ENCODE measurements at places on chromosomes 1 and 21.
A peak's percentile ranks its signal among the peaks of the same experiment; 100 is the strongest.

- no peak for DNase-seq
Measured at GRCh38 chr1:57036641-57037579, 71.1 kb upstream of the C8B start.

- DNase-seq, result peak; percentile 51
Measured at GRCh38 chr1:46489638-46490405, at the start of gene DMBX1. DMBX1 (plus strand) TSS chr1:46489836; CDS start chr1:46507011, 17,175 bp downstream.

- DNase-seq, result no peak
Measured at GRCh38 chr1:56424744-56425493, 154.4 kb downstream of the PLPP3 start.

DNA sequence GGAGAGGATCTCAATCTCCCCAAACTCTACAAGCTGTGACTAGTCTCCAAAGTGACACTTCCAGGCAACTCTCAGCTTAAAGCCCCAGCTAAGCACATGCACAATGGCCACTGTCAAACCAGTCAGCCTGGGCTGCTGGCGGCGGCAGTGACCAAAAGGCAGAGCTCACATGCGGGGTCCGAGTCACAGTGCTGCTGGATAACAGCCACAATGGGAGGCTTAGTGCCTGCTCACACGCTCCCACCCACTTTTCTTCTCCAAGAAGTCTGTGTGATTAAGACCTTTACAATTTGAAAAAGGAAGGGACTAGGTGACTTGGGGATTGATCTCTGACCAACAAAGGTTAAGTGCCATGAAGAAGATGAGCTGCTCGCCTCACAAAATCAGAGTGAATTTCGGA, 16.8 kb downstream of the RIPK4 start:
- DNase-seq, result no peak

DNA sequence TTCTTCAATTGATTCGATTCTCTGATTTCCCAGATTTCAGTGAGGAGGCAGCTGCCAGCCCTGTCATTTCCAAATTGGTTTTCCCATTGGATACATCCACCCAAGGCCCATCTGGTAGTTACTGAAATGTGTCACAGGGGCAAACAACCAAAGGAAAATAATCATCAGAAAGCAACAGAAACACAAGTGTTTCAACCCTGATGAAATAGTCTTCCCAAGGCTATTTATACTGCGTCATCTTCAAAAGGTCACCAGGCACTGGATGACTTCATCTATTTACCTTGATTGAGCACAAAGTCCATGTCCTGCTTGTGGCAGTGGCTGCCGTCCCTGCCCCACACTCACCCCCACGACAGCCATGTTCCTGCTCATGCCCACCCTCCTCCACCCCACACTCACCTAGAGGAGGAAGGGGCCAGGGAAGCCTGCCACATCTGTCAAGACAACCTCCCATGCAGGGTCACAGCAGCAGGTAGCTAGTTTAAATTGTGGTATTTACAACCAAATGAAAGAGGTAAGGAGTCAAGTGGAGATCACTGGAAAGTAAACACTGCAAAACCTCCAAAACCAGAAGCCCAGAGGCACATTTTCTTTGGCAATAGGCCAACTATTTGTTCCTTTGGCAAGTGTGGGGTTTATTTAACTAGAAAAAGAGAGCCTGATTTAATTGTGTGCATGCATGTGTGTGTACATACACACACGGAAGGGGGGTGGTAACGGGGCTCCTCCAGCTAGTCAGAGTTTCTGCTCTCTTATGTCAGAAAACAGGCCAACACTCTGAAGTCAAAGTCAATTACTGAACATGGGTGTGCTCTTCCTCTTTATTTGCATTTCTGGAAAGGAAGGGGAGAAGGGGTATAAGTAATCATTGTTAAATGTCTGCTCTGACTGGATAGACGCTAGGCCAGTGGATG, 49.5 kb upstream of the RAB4A start:
- DNase-seq, result peak; percentile 62

GRCh38 chr1:110645821-110646735, 28.7 kb downstream of the KCNA3 start:
- no peak for DNase-seq

DNA sequence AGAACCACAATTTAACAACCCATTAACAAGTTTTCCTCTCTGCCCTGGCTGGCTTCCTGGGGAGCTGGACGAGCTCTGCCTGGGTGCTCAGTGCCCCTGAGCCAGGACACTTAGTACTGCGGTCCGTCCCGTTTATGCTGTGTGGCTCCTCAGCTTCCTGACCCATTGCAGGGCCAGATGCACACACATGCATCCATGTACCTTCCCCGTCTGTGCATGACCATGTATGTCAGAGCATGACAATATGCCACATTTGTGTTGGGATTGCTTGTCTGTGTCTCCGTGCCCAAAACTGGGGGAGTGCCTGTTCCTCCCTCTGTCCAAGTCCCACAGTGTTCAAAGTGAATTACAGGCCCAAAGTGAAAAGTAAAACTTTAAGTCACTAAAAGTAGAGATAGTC, 9.7 kb upstream of the TFF3 start:
- DNase-seq, result no peak

DNA sequence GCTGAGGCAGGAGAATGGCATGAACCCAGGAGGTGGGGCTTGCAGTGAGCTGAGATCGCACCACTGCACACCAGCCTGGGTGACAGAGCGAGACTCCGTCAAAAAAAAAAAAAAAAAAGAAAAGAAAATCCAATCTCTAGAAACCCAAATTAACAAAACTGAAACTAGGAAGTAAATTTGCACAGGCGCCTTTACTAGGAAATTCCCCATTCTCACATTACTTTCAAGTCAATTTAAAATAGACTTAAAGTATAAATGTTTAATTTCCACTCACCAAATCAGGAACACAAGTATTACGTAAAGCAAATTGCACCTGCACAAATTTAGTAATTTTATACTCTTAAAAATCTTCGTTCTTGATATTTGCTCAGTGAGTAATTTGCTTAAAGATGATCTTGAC, 67.8 kb upstream of the BCAR3 start:
- DNase-seq, result no peak

- DNase-seq, result no peak
Measured at GRCh38 chr1:62335656-62336055, 16.4 kb upstream of the KANK4 start.

GRCh38 chr21:37074546-37074945, 1.5 kb downstream of the TTC3 start:
- peak; percentile 7 for DNase-seq
